ENCODE measurements at places on chromosomes 3 and 15.

GRCh38 chr3:197149-197827 lies 725 bp downstream of the CHL1 start:
- peak; percentile 4 for DNase-seq

- DNase-seq, result no peak
Observed at GRCh38 chr15:57220205-57220604, 156.1 kb upstream of the CGNL1 start.

DNA sequence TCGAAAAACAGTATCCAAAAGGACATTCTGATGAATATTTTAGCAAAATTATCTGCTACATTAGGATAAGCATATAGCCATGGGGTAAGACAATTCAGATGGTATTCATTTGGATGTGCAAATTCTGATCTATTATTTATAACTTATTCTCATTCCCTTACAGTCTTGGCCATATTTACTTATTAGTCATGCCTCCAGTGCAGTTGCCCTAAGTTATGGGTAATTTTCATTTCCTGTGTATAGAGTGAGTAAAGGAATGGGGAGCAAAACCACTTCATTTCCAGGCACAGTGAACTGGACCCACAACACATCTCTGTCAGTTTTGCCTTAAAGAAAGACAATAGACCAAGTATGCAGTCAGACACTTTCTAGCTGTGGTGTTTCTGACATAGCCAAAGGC lies 134.3 kb downstream of the POLQ start:
- no peak for DNase-seq

DNA sequence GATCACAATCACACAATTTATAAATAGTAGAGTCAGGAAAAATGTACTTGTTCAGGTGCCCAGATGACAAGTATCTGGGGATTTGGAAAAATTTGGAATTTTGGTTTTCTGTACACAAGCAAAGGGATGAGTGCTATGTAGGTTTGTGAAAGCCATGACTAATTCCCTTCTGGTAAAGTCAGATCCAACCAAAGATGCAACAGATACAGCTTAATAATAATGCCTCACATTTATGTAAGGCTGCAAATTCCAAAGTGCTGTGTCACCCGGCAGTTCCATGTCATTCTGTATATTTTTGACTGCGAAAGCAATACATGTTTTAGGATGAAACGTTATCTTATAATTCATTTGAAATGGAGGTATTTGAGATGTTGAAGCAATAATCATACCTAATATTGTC lies 102.7 kb upstream of the AGBL1 start:
- DNase-seq, result no peak

DNA sequence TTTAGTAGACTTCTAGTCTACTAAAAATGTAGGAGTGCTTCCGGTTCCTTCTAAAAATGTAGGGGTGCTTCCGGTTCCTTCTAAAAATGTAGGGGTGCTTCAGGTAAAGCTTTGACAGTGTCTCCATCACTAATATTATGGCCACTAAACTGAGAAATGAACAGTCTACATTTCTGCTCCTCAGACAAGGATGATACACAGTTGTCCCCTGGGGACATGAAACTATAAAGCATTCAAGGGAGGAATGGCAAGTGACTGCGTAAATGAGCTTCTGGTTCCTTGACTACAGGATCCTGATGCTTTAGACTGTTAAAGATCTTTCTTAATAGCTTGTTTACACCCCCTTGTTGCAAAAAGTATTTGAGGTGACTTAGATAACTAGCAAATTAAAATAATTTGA lies 53.9 kb upstream of the SLC9A9 start:
- DNase-seq, result no peak

DNA sequence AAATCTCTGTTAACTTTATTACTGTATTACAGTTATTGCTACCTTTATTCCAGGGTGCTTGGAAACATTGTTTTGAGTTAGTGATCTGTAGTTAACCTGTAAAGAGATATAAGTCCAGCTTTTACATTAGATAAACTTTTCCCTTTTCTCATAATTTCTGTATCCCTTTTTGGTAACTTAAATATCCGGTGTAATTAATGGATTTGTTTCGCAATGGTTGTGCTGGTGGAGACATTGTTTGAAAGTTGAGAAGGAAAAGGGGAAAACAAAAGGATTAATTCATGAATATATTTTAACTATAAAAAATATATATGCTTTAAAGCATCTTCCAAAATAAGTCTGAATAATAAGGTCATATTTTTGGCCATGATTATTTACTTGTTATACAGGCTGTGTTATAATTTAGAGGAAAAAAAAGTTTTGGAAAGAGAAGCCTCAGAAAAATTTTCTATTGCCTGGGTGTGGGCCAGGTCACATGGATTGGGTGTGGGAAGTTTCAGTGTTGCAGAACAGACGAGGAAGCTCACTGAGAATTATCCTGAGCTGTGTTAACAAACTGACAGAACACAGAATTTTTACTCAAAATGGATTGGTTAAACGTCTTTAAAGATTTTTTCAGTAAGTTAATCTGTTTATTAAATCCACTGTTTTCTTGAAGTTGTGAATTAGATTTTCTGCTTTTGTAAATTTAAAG lies 27.7 kb upstream of the IL20RB start:
- peak; percentile 17 for DNase-seq

DNA sequence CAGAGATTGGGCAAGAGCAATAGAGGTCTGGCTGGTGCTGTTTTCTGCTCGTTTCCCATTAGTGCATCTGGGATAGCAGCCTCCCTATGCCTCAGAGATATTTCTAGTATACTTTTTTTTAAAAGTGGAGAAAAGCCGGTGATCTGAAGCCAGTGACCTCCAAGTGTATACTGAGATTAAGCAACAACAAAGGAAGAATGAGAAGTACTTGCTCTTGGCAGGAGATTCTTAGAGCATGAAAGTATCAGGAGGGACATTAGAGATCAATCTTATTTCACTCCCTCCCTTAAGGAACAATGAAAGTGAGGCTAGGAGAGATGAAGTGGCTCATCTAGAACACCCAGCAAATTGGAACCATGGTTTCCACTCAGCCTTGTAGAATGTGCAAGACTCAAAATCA lies 423.3 kb downstream of the SOX2 start:
- no peak for DNase-seq

DNA sequence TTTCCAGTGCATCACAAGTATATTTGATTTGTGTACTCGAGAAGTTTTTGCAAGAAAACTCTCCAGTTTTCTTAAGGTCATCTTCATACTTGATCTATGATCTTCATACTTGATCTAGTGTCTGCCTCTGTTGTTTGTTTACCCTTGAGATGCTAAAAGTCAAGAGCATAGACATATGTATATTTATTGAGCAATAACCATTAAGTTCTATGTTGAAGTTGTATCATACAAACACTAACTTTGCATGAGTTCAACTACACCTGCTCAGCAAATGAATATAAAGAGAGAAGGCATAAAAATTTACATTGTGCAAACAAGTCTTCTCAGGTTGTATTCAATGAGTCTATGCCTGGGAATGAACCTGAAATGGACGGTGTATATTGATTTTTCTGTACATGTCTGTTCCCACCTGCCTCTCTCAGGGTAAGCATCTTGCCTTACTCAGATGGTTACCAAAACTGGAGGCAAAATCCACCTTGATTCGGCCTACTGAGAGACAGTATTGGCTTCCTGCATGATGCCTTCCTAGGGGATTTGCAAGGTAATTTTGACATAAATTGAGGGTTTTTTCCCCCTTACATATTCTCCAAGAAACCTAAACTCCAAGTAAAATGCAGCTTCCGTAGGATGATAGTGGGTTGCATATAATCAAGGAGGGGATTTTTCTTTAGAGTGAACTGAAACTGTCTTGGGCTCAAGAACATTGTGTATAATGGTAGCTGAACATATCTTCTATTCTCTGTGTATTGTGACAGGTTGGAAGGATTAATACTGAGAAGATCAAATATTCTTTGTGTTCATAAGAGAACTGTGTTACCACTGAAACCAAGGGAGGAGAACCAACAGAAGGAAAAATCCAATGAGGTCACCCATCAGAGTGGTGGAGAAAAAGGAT lies 110.4 kb downstream of the FILIP1L start:
- DNase-seq, result no peak

DNA sequence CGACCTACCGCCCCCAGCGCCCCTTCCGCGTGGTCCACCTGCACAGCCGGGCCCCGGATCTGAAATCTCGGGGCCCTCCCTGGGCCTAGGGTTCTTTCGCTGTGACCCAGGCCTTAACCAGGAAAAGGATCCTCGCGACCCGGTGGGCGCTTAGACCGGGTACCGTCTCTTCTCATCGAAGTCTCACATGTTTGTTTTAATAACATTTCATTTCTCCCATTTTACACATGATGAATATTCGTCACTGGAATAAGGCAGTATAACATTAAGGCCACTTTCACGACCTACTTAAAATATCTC lies 277 bp upstream of the DALRD3 start:
- no peak for DNase-seq

DNA sequence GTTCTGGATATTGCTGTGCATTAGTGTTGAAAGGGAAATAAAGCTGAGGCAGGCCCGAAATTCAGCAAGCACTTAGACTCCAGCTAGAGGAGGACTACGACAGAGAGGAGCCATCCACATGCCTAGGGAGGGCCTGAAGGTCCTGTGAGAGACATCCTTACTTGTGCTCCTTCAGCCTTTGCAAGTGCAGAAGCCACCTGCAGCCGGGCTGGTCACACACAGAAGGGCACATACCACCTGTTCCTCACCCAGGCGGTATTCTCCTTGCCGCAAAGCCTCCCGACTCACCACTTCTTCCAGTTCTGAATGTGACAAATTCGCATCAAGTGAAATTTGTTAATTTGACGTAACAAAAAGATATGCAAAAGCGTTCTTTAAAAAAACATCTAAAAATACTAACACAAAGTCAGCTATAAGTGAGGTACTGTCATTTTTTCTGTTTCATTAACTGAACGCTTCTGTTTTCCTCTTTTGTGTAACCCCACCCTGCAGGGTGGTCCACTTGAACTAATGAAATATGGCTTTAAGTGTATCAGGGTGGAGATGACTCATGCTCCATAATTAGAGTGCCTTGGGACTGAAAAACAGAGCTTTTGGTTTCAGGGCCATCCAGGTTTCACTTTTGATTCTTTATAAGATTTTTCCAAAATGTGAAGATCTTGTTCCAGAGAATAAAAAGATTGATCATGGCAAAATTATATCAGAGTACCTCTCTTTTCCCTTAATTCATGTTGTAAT lies 467.9 kb upstream of the ATP11B start:
- DNase-seq, result no peak

GRCh38 chr3:146783446-146783845 lies 178.3 kb upstream of the PLSCR5 start:
- DNase-seq, result no peak

- DNase-seq, result no peak
Observed at GRCh38 chr3:144259267-144259666, 287.6 kb downstream of the DIPK2A start.

DNA sequence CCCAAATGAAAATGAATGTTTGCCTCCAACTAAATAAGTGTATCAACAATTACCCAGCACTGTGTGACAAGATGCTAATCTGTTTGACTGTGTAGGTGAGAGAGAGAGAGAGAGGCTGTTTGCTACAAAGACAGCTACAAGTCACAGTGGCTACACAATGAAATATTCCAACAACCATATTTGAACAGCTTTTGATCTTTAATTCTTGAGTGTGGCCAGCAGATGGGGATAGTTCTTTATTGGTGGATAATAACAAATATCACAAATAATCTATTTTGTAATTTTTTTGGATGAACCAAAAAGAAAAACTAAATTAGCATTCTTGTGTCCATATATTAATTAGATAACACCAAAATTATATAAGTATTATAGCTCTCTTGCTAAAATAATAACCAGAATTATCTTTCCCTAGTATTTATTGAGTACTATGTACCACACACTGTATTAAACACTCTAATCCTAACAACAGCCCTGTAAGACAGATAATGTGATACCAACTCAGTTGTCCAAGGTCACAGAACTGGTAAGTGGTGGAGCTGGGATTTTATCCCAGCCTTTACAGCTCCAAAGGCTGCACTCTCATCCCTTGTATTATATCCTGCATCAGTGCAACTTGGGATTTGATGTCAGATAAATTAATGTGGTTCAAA lies 61.9 kb upstream of the C3orf80 start:
- no peak for DNase-seq

- no peak for DNase-seq
Observed at GRCh38 chr3:16472593-16472992, 40.9 kb downstream of the RFTN1 start.

- no peak for DNase-seq
Observed at GRCh38 chr3:195165790-195166189, 105.2 kb downstream of the XXYLT1 start.

DNA sequence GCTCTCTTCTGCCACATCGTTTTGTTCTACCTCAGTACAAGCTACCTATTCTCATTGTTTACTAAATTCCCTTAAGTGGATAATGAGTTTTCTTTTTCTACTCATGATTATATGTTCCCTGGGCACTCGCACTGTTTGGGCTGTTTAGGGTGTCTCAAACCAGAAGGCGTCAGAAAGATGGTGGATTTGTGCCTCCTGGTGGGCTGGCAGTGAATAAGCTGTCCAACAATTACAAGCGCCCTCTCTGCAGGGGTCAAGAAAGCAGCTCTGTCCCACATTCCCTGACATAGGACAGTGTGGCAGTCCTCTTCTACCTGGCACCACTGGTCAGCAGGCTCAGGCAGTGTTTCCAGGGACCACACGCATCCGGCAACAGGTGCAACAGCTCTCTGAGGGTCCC lies 173.4 kb upstream of the PPP2R3A start:
- DNase-seq, result peak; percentile 14

- peak; percentile 49 for DNase-seq
Observed at GRCh38 chr3:127074900-127075360, 92.0 kb downstream of the PLXNA1 start.

GRCh38 chr3:10788451-10788850 lies 27.6 kb upstream of the SLC6A11 start:
- DNase-seq, result no peak

DNA sequence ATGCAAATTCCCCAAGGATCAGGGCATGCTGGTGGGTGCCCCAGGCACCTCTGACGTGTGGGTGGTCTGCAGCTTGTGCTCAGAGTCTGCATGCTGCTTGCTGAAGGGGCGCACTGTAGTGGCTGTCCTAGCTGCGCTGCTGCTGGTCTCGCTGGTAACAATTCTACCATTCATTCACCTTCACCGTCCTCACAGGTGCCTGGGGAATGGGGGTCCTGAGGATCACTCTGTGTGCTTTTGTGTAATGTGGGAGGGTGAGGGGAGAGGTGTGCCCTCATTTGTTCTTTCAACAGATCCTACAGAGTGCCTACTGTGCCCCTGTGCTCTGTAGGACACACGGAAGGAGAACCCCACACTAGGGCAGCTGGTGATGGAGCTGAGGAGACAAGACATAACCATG lies 2.1 kb upstream of the ITGA11 start:
- DNase-seq, result no peak
